ENCODE measurements at places on chromosomes 7 and 10. TPM values are rescaled to one million over a fixed set of nuclear protein-coding genes. Genes with fewer than 3 reads are reported as not detected.

Gene SPDYE11
- not detected for total RNA-seq

Gene TRIP6
- 39.7 TPM for total RNA-seq

Gene CNTNAP2
- total RNA-seq = 12.9 TPM

GRCh38 chr10:21327289-21327993 is 198.0 kb downstream of the SKIDA1 start:
- H3K4me3 ChIP-seq = no peak overlapping the region
- no peaks in the 10 kb centered on the region for H3K36me3 ChIP-seq
- H3K27me3 ChIP-seq = no peaks in the 10 kb centered on the region
- no peak for DNase-seq
- H3K27ac ChIP-seq = no peak overlapping the region

GRCh38 chr7:44272981-44273380 is 52.4 kb downstream of the CAMK2B start:
- no peak for DNase-seq
- H3K4me1 ChIP-seq = peaks cover 7% of the 10 kb centered on the region
- H3K4me3 ChIP-seq = no peak overlapping the region
- H3K36me3 ChIP-seq = no peaks in the 10 kb centered on the region
- H3K27me3 ChIP-seq = no peaks in the 10 kb centered on the region

DNA sequence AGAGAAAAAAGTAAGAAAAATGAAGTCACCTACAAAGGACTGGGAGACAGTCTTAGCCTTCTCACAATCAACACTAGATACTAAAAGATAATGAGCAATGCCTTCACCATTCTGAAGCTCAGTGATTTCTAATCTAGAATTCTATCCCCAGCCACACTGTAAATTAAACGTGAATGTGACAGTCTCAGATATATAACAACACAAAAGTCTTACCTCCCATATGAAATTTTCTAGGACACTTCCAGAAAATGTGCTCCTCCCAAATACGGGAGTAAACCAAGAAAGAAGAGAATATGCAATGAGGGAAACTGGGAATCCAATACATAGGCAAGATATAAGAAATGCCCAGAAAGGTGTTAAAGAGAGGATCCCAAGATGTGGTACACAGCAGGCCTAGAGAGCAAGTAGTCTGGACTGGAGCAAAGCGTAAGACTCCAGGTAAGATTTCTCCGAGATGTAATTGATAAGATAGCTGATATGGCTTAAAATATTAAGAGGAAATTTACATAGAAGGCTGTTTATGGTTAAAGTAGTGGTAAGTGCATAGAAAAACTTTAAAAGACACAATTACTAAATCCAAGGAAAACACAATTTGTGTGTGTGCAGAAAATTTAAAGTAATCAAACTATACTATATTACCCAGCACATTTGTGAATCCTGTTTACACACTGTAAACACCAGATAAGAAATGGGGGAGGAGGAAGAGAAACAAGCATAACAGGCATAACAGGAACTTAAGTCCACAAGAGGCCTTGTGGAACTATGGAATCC is 44.1 kb downstream of the SGMS1 start:
- DNase-seq = no peak
- H3K4me3 ChIP-seq = no peak overlapping the region
- no peak overlapping the region for H3K27ac ChIP-seq
- H3K4me1 ChIP-seq = peaks cover 23% of the 10 kb centered on the region
- H3K27me3 ChIP-seq = no peaks in the 10 kb centered on the region

All from neural crest cell (in vitro differentiated cells).